Hematopoietic multipotent progenitor cell (in vitro differentiated cells): ENCODE measurements at places on chromosomes 7 and 10. TPM values are rescaled to one million over a fixed set of nuclear protein-coding genes. Genes with fewer than 3 reads are reported as not detected.

The SLC26A3 gene
- total RNA-seq, result not detected

The CNNM1 gene
- total RNA-seq, result 1.9 TPM

The NUTM2A gene
- total RNA-seq, result 1.1 TPM

The AKR1E2 gene
- total RNA-seq, result 31.5 TPM

The LIPJ gene
- 0.27 TPM for total RNA-seq

The GNGT1 gene
- not detected for total RNA-seq

The PPP1R17 gene
- under 0.01 TPM for total RNA-seq

The PLAC9 gene
- total RNA-seq, result 0.27 TPM

The IL6 gene
- under 0.01 TPM for total RNA-seq

The LRRD1 gene
- total RNA-seq, result under 0.01 TPM

The ADAM22 gene
- total RNA-seq, result 7.0 TPM

The FGL2 gene
- 2.7 TPM for total RNA-seq

The BEND7 gene
- total RNA-seq, result 5.7 TPM

The LAMB4 gene
- not detected for total RNA-seq

DNA sequence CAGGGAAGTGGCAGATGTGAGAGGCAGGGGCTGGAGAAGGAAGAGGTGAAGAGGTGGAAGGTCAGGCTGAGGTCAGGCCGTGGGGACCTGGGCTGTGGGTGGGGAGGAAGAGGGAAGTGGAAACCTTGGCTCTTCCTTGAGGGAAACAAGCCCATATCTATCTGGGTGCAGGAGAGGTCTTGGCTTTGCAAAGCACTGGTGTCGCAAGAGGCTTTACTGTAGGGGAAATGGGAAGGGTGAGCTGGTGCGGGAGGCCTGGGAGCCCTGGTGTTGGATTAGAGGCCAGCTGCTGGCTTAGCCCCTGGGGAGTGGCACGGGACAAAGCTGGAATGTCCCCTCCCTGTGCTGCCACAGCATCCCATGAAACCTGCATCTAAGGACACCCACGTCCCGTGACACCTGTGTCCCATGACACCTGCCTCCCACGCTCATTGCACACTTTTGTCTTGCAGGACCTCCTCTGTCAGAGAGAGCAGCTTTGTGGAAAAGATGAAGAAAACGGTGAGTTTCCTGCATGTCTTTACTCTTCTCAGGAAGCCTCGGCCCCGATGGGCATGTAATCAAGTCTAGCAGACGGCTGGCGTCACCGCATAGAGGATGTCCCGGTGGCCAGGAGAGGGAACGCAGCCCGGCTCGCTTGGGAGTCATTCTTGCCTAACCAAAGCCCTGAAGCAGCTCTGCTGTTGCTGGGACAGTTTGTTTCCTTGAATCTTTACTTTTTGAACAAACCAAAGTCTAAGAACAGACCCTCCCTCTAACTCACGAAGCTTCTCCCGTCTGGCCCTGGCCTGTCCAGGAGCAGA is 22.2 kb downstream of the TMEM120A start:
- DNase-seq, result no peak

- DNase-seq, result no peak
These were observed 112.2 kb upstream of the RAB18 start for GRCh38 chr10:27391916-27392315.

GRCh38 chr7:75534727-75535307 is 42.7 kb downstream of the SPDYE5 start:
- no peak for DNase-seq

- DNase-seq, result no peak
These were observed 68.1 kb downstream of the DGKB start for GRCh38 chr7:14834456-14834855.

- DNase-seq, result no peak
These were observed 7.0 kb downstream of the ALOX5 start for GRCh38 chr10:45380903-45381620.

- DNase-seq, result no peak
These were observed 114.6 kb upstream of the RET start for GRCh38 chr10:42962110-42962901.

GRCh38 chr7:73433924-73434700 is 534 bp downstream of the FZD9 start:
- DNase-seq, result peak; percentile 39

- peak; percentile 46 for DNase-seq
These were observed 521 bp downstream of the LIMK1 start for GRCh38 chr7:74083928-74084721.

DNA sequence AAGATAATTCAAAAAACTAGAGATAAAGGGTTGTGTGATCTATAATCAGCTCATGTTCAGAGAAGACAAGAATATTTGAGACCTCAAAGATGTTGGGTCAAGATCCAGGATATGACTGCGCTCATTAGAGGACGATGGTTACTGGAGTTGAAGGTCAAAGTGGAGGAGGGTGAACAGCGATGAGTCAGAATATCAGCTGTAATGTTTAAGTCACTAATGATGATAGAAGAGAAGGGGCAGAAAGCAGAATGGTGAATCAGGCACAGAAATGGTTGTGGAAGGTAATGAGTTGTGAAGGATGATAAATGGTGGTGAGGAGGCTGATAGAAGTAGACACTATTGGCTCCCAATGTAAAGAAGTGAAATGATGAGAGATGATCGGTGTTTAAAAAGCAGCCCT is 540.3 kb downstream of the INHBA start:
- DNase-seq, result no peak

DNA sequence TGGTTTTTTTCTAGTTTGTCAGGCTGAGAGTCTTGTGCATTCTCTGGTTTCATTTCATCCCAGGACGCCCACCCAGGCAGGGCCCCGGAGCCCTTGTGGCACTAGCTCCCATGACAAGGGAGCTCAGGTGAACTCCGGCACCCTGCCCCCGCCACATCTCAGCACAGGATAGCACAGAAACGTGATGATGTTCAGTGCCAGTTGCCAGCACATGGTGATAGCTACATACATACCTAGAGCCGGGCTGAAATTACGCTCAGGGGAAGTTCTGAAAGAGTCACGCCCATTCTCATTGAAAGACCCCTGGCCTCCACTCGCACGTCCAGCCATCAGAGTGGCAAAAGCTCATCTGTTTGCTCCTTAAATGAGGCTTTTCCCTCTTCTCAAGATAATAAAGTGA is 273.7 kb downstream of the PTPRN2 start:
- no peak for DNase-seq

DNA sequence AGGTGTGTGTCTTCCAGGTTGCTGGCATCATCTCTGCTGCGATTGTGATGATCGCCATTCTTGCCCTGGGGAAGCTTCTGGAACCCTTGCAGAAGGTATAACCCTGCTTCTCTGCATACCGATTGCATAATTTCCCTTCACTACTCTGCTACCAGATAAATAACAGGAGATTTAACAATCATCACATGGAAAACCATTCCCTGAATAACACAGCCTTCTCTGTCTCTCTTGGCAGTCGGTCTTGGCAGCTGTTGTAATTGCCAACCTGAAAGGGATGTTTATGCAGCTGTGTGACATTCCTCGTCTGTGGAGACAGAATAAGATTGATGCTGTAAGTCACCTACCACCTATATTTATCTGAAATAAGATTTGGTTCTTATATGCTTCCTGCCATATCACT is 33.8 kb downstream of the SLC26A4 start:
- DNase-seq, result no peak

- DNase-seq, result no peak
These were observed 65.6 kb upstream of the CCDC6 start for GRCh38 chr10:59971915-59972314.

DNA sequence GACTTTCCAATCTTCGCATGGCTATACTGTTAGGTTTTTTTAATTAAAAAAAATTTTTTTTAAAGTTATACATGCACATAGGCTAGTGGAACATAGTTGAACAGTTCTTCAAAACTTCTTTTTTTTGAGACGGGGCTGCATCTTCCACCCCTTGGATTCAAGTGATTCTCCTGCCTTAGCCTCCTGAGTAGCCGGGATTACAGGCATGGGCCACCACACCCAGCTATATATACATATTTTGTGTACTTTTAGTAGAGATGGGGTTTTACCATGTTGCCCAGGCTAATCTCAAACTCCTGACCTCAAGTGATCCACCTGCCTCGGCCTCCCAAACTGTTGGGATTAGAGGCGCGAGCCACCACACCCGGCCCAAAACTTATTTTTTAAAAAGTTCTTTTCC is 17.3 kb downstream of the ZNF777 start:
- no peak for DNase-seq

DNA sequence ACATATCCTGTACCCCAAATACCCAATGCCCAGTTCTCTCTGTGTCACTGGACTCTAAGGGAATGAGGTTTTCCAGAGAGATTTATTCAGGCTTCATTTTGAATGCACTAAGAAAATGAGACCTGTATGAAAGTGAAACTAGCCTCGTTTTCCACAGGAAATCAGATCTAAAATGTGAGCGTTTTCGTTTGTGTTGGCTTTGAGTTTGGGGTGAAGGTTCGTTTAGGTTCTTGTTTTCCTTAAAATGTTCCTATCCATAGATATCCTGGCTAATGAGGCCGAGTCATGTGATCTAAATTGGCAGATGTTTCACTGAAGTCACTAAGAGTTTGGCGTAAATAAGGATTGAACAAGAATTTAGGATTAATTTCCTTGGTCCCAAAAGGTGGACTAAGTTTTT is 90.9 kb upstream of the BMPER start:
- DNase-seq, result peak; percentile 19

DNA sequence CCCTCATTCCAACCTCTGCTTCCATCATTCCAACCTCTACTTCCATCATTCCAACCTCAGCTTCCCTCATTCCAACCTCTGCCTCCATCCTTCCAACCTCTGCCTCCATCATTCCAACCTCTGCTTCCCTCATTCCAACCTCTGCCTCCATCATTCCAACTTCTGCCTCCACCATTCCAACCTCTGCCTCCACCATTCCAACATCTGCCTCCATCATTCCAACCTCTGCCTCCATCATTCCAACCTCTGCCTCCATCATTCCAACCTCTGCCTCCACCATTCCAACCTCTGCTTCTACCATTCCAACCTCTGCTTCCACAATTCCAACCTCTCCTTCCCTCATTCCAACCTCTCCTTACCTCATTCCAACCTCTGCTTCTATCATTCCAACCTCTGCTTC is 30.3 kb downstream of the CCDC71L start:
- no peak for DNase-seq

- no peak for DNase-seq
These were observed 31.3 kb downstream of the CTBP2 start for GRCh38 chr10:125129076-125129458.

- no peak for DNase-seq
These were observed 65.8 kb upstream of the SEMA3C start for GRCh38 chr7:80984619-80985018.

DNA sequence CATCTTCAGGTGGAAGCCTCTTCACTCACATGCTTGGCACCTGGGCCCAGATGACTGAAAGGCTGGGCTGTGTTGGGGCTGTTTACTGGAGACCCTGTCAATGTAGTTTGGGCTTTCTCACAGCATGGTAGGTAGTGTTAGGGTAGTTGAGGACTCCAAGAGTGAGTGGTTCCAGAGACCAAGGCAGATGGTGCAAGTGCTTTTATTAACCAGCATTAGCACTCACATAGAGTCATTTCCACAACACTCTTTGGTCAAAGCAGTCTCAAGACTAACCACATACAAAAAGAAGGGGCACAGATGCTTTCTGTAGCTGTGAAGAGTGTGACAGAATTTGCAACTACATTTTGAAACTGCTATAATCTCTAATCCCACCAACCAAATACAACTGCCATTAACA is 135.0 kb downstream of the RTKN2 start:
- DNase-seq, result no peak

GRCh38 chr10:69952821-69953221 is 99.8 kb upstream of the MACROH2A2 start:
- DNase-seq, result no peak

DNA sequence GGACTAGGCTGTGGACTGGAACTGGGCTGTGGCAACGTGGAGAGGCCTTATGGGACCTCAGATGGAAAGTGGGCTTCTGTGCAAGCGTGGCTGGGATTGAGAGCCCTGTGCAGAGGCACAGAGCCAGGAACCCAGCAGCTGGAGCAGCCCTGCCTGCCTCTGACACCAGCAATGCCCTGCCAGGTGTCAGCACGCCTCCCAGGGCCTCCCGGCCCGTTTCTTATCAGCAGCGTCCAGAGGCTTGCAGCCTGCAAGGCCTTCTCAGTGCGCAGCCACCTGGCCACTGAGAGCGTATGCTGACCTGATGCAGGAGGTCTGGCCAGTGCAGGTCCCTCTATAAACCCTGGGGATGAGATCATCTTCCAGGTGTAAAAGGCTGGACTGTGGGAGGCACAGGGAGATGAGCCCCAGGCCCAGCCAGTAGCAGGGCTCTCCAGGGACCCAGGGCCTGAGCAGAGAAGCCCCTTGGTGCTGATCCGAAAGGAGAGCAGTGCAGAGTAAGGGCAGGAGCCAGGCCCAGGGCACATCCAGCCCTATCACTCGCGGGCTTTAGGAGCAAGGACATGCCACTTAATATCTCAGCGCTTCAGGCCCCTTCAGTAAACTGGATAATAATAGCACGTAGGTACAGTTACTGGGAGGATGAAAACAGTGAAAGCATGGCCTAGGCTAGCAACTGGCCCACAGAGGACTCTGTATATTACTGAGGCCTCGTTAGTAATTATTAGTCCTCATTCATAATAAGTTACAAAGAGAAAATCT is 38.8 kb upstream of the ANTXRL start:
- no peak for DNase-seq
